ENCODE measurements at places on chromosomes 7 and 10.
A peak's percentile ranks its signal among the peaks of the same experiment; 100 is the strongest.

DNA sequence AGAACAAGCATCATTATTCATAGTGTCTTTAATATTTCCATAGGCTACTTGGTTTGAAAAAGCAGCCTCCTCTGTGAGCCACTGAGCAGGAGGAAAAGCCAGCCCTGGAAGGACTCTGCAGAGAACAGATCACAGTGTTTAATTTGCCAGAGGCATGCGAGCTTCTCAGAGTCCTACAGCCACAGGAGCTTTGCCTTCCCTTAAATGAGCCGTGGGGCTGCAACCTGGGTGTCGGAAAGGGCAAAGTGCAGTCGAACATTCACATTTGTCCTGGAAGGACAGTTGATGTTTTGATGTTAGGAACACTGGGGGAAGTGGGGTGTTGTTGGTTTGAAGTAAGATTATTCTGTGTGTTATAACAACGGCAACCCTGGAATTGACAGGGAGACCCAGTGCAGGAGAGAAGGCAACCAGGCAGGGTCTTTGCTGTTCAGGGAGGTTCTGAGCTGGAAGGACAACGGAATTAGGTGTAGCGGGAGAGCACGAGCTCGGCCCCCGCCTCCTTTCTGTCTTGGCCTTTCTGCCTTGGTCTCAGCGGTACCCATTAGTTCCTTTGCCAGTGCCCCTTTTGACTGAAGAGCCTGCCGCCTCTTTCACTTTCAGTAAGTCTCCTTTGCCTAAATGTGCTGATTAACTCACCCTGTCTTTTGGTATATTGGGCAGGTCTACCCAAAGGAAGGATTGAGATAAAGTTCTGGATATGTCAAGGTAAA, 192.3 kb upstream of the PITRM1 start:
- no peak for DNase-seq

DNA sequence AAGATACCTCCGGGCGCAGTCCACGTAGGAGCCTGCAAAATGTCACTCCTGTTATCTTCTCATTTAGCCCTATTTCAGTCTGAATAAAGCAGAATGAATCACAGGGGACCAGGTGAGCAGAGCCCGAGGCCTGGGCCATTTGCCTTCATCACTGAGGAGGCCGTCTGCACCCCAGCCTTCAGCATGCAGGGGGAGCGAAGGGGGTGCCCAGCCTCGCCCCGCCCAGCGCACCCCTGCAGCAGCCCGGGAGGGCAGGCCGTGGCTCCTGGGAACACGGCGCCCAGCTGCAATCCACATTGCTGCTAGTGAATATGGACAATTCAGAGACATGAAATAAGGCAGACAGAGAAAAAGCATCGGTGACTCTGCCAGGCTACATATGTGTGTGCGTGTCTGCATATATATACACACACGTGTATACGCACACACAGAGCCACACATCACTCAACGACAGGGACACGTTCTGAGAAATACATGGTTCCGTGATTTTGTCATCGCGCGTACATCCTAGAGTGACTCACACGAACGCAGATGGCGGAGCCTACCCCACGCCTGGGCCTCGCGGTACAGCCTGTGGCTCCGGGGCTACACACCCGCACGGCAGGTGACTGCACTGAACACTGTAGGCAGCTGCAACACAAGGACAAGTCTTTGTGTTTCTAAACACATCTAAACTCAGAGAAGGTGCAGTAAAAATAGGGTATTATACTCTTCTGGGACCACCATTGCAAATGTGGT, 15.2 kb upstream of the ELFN1 start:
- no peak for DNase-seq

DNA sequence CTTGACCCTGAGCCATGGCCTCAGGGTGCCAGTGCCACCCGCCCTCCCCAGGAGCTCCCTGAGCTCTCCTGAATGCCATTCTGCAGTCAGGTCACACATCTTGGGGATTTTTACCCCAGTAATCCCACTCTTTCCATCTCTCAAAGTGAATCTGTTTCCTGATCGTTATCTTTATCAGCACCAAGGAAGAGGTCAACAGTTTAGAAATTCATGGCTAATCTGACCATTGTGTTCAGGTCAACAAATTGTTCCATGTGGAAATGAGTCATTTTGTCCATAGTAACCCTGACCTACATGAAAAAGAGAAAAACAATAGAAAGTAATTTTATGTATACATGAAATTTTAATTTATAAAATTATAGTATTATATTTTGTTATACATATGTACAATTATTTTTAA, 28.8 kb upstream of the ZNF488 start:
- no peak for DNase-seq

GRCh38 chr7:41889472-41889871, 186.6 kb upstream of the INHBA start:
- no peak for DNase-seq

DNA sequence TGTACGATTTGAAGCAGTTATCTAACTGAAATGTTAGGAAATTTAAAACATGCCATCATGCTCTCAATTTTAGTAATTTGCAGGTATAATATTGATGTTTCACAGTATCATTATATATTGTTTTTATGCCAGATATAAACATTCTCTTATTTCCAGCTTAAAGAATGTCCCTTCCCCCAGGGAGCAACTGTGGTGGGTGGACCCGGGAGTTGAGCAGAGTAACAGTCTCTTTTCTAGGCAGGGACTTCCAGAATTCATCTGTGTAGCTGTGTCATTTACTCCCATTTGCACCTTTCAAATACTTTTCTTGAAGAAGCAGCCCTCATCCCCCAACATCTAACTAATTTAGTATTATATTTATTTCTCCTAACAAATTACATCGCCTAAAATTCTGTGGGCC, 9.6 kb downstream of the INPP5F start:
- no peak for DNase-seq

DNA sequence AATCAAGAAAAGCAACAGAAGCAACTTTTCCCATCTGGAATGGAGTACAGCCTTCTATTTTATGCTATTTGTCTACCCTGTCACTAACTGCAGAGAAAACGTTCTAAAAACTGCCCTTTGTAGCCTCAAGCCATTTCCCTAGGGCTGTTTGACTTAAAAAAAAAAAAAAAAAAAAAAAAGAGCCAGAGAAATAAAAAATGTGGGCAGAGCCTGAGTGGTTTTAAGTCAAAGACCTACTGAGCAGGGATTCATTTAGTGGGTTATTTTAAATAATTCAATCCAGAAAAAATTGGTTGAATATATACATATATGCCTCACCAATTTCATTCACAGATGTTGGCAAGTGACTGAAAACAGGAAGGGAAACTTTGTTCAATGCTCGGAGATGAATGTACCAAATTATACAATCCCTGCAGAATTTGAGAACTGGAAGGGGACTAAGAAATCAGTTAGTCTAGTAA, 75.2 kb downstream of the PPP1R3C start:
- DNase-seq: no peak

DNA sequence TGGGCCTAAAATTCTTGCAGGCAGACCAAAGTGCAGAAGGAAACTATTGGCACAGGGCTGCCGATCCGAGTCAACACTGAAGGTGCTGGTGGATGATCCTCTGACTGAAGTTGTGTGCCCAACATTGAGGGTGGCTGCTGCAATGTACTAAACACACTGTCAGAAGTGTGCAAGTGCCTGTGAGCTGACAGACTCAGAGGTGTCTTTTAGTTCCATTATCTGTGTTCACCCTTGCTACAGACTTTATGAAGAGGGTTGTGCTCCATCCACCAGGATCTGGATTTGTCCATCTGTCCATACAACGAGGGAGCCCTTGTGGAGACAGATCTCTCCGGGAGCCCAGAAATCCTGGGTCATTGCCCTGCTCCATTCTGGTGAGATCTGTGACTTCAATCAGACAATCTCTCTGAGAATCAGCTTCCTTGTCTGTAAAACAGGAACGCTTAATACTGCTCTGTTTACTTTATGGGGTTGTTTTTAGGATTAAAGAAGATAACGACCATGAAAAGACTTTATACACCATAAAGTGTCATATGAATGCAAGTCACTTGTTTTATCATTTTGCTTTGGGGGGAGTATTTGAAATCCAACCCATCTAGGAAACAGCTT, 9.5 kb upstream of the TRPV6 start:
- DNase-seq: no peak

DNA sequence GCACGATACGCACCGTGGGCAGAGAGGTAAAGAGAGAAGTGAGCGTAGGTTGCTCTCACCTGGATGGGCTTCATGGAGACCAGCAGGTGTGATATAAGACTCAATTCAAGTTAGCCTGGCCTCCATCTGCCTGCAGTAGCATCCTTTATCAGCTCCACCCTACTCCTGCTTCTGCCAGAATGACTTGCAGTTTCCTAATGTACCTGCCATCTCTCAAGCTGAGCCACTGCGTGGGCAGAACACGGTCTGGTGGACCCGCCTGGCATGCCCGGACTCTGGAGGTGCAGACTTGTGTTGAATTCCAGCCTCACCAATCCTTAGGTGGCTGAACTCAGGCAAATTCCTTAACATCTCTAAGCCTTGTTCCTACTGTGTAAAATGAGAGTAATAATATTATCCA, 64.3 kb downstream of the STEAP1B start:
- DNase-seq: no peak

DNA sequence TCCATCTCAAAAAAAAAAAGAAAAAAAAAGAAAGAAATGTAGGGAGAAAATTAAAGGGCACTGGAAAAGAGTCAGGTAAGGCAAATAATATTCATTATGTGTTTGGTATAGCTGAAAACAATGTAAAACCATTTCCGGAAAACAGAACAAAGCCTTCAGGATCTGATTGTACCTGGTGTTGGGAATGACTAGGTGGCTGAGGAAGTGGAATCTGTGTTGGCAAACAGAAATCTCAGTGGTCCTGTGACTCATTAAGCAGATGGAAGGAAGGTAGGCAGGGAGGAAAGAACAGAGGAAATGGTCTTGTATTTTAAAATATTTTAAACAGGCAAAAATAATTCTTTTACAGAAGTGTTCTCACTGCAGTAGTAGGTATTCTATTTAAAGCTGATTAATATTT, 55.7 kb upstream of the GATA3 start:
- DNase-seq: no peak

DNA sequence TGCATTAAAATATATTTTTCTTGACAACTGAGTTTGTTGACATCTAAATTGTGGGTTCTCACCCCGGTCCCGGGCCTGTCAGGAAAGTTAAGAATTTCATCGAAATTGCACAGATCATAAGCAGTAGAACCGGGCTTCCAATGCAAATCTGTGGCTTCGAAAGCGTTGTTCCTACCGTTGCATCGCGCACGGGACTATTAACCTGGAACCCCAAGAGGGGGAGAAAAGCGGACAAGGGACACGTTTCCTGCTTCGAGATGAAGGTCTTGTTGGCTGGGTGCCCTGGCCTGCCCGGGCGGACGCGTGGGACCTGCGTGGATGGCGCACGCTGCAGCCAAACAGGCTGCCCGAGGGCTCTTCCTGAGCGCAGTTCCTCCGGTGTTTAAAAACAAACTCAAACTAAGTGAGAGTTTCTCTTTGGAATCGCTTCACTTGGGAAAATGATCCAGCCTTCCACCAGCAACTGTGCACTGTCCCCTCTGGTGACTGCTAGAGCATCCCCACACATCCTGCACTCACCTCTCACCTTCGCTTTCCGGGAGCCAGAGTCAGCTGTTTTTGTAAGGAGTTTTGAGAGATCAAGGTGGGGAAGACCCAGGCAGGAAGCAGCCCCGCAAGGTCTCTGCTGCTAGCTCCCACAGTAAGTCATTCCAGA, 5.1 kb upstream of the TBX20 start:
- no peak for DNase-seq

DNA sequence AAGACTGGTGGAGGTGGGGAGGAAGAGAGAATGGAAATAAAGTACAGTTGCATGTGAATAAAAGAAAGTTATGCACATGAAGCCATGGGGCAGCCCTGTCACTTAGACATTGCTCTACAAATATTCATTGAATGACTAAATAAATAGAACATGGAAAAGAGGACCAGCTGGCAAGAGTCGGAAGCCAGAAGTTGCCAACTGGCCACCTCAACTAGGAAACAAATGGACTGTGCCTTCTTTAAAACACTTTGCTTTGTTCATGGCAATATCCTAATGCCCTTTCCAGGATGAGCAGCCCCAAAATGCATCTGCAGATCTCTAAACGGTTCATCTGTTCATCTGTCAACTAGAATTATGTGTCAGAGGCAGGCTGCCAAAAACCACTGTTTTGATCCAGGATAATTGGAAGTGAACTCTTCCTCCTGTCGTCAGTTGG, 157.3 kb downstream of the NOC3L start:
- DNase-seq: no peak

GRCh38 chr7:158251061-158251965, 336.3 kb downstream of the PTPRN2 start:
- no peak for DNase-seq

GRCh38 chr7:40544871-40545303, 410.1 kb downstream of the SUGCT start:
- DNase-seq: no peak

GRCh38 chr10:43502931-43503330, 66.0 kb downstream of the ZNF487 start:
- DNase-seq: no peak

GRCh38 chr10:47337310-47337709, 10.9 kb upstream of the RBP3 start:
- DNase-seq: no peak

GRCh38 chr7:137345799-137346449, 2.4 kb upstream of the PTN start:
- no peak for DNase-seq

DNA sequence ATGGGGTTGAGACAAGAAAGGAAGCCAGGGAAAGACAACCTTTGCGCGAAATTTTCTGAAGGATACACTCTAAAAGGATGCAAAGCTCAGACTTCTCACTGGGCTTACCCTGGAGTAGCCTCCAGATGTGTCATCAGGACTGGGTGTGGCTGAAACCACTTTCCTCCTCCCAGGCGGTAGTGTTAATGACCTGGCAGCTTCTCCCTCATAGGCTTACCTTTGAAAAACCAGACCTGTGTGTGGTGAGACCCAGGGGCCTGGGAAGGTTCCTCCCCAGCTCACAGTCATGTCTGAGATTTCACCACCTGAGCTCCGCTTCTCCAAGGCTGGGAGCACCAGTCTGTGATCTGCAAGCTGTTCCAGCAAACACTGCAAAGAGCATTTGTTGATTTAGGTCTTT, 93.7 kb downstream of the EPC1 start:
- peak; percentile 58 for DNase-seq

DNA sequence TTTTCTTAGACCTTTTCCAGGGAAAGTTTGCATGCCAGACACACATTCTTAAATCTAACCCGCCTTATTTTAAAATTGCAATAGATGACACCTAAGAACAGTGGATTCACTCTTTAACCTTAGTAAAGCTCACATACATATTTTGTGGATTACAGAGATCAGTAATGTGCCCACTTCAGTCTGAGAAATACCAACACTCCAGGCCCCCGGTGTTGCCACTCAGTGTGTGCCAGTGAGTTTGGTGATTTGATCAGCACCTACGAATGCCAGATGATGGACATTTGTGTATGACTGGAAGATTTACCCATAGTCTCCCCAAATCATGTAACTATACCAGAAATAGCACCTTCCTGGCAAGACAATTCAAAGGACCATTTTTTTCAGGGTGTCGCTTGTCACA, 2.6 kb downstream of the LRRN3 start:
- DNase-seq: no peak

- DNase-seq: no peak
These were observed 10.4 kb downstream of the TAX1BP1 start for GRCh38 chr7:27750316-27750715.

DNA sequence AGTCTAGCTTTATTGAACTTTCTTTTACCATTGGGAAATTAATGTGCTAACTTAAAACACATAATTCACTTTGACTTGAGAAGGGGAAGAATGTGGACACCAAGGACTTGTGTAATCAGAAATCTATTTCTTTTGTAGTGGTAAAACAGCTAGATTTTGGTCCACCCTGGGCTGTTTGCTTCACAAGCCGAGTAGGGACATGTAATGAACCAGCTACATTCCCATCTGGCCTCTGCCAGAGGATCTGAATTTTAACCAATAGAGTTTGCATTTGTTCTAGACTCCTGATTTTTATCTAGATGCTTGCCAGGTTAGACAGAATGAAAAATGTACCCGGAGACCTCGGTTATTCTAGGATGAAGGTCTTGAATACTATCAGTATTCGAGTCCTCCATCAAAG, 1.9 kb downstream of the CACNB2 start:
- no peak for DNase-seq

Data from erythroblast (primary cell).